ENCODE measurements at places on chromosomes 12 and 14.

DNA sequence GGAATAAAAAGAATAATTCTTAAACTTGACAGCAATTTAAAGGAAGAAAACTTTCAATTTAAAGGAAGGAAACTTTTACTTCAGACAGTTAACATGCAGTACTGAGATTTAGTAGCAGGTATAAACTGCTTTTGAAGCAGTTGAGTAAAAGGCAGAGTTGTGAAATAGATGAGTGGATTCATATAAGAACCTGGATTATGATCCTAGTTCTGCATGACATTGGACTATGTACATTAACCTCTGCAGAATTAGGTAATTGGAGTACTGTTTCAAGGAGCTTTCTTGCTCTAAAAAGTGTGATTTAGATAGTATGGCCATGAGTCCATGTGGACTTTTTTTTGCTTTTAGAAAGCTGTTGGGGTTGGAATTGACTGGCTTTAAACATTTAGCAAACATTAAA lies 29.7 kb downstream of the ATP2A2 start:
- DNase-seq = no peak

DNA sequence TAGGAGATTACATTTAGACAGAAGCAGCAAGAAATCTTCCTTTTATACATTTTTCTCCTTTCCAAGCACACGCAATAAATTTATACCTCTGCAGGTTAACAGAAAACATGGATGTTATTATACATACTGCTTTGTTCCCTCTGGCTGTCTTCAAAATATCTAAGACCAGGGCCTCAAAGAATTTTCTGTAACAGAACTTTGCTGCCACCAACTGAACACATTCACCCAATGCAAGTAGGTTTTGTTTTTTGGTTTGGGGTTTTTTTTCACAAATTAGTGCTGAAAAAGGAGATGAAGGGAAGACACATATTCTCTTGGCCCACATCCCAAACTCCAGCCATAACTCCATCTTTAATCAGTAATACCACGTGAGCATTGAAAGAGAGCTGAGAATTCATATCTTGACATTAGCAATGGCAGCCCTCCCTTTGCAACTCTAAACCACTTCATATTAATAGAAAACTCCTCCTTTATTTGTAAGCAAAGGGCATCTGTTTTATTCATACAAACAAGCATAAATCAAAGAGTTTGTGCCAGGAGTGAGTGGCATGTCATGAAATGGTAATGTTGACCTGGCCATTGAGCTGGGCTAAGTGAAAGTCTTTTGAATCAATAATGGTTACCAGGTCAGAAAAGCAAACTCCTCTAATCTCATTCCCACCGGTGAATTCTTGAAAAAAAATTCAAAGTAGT lies 150.8 kb upstream of the FSCB start:
- DNase-seq = no peak

DNA sequence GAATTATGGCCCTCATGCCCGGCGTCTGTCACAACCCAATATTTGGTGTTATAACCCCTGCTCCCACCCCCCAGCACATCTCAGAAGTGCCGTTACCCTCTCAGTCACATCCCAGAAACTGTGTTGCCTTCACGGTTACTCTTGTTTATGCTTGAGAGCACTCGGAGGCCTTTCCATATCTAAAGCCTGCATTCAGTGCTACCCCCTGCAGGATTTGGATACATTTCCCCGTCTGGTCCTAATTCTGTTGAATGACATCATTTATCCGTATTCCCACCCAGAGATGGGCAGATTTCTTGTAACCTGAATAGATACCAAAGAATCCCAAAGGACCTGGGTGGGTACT lies 19.1 kb upstream of the FOS start:
- DNase-seq = no peak

- DNase-seq = no peak
Measured at GRCh38 chr14:80077262-80077661, 134.0 kb downstream of the DIO2 start.

- DNase-seq = no peak
Measured at GRCh38 chr12:52437508-52437907, 3.3 kb upstream of the KRT75 start.

GRCh38 chr14:54895683-54896082 lies 6.9 kb downstream of the GCH1 start:
- no peak for DNase-seq

All from activated CD8-positive, alpha-beta memory T cell treated with anti-CD3 and anti-CD28 coated beads for 48 hours (primary cell).